Erythroblast (primary cell): ENCODE measurements at places on chromosomes 2 and 18.

GRCh38 chr2:160783474-160783873 is 289.9 kb upstream of the RBMS1 start:
- no peak for DNase-seq

DNA sequence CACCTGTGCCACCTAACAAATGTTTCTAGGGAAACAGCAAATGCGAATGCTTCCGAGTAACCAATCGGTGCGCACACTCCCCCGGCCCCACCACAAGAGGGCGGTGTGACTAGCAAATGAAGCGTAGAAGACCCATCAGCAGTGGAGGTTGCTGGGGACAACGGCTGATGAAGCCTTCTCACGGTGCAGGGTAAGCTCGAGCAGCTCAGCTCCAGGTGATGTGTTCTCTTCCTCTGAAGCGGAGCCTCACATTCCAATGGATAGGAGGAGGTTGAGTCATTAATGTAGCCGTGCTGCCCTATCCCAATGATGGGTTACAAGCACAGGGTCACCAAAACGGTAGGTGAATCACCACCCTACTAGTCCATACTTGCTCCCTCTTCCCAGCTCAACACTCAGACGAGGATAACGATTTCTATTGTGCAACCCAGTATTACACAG is 127.6 kb upstream of the TWIST2 start:
- DNase-seq = peak; percentile 41

GRCh38 chr2:240603846-240604245 is 17.3 kb downstream of the CAPN10 start:
- DNase-seq = no peak

- DNase-seq = no peak
These were observed 217.5 kb downstream of the DLGAP1 start for GRCh38 chr18:4237664-4238041.

DNA sequence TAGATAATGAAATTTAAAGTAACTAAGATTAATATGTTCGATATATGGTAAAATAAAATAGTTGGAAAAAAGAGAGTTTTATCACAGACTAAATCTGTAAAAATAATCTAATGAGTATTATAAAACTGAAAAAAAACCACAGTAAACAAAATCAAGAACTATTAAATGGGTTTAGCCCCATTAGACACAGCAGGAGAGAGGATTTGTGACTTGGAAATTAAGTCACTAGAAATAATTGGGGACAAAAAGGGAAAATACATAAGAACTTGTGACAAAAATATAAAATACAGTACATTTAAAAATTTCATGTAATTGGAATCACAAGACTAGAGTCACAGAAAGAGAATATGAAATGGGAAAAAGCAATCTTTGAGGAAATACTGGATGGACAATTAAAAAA is 1114.6 kb upstream of the KLHL29 start:
- no peak for DNase-seq

DNA sequence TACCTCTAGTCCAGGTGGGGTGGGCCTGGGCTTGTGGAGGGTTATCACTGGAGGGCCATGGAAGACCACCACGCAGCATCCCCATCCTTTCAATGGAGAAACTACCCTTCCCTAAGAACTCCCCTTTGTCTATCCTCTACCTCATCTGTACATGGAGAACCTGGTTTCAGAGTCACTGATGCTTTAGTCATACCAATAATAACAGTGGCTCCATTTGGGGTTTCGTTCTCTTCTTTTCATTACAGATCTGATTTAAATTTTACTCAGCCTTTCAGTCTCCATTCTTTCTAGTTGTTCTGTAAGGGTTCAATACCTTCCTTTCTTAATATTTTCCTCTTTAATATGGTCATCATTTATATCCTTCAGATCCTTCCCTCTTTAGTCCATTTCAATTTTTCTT is 54.6 kb upstream of the ZFP36L2 start:
- no peak for DNase-seq

DNA sequence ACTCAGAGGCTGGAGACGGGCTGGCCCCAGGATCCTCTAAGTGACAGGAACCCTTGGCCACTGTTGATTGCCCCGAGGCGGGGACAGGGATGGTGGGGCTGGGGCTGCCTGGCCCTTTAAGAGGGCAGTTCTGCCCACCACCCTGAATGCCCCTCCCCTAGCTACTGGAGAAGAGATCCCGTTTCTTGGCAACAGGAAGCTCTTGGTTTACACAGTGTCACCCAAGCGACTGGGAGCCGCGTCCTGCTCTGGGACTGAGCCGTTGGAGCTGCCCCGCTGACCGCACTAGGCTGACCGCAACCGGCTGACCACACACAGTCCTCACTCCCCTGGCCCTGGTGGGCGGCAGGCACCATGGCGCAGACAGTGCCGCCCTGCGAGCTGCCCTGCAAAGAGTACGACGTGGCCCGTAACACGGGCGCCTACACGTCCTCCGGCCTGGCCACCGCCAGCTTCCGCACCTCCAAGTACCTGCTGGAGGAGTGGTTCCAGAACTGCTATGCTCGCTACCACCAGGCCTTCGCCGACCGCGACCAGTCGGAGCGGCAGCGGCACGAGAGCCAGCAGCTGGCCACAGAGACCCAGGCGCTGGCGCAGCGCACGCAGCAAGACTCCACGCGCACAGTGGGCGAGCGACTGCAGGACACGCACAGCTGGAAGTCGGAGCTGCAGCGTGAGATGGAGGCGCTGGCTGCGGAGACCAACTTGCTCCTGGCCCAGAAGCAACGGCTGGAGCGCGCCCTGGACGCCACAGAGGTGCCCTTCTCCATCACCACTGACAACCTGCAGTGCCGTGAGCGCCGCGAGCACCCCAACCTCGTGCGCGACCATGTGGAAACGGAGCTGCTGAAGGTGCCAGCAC is at the start of gene TEKT4:
TEKT4 (plus strand) TSS at position 205 of the 862 bp plus-strand sequence; CDS start at position 355, 150 bp downstream.
- DNase-seq = no peak

DNA sequence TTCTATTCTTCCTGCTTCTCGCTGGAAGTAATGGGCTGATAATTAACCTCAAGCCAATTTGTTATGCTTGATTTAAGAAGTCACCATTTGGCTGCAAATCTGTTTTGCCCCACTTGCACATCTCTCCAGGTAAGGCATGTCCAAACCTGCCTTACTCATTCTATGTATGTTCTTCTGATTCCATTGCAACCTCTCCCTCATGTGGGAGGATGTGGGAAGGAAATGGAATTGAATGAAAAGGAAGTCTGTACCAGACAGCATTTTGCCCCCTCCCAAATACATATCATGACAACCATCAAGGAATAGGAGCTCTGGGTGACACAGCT is 131.7 kb downstream of the NRP2 start:
- no peak for DNase-seq

GRCh38 chr18:57220930-57221483 is 74.1 kb downstream of the BOD1L2 start:
- no peak for DNase-seq

DNA sequence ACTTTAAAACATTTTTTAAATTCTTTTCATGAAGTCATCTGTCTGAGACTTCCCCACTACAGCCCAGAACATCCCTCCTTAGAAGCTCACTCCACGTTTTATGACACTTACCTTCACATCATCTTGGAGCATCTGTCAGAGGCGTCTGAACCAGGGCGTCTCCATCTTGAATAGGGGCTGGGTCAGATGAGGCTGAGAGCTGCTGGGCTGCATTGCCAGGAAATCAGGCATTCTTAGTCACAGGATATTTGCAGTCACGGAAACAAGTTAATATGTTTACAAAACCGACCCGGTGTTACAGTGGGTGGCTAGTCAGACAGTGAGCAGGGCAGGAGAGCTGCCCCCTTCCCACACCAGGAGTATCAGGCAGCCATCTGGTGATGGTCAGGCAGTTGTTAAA is 456.5 kb downstream of the FBXO15 start:
- no peak for DNase-seq

GRCh38 chr2:33166287-33166881 is 219.6 kb downstream of the LTBP1 start:
- DNase-seq = no peak

GRCh38 chr2:236642584-236643291 is 73.1 kb downstream of the ACKR3 start:
- DNase-seq = no peak

DNA sequence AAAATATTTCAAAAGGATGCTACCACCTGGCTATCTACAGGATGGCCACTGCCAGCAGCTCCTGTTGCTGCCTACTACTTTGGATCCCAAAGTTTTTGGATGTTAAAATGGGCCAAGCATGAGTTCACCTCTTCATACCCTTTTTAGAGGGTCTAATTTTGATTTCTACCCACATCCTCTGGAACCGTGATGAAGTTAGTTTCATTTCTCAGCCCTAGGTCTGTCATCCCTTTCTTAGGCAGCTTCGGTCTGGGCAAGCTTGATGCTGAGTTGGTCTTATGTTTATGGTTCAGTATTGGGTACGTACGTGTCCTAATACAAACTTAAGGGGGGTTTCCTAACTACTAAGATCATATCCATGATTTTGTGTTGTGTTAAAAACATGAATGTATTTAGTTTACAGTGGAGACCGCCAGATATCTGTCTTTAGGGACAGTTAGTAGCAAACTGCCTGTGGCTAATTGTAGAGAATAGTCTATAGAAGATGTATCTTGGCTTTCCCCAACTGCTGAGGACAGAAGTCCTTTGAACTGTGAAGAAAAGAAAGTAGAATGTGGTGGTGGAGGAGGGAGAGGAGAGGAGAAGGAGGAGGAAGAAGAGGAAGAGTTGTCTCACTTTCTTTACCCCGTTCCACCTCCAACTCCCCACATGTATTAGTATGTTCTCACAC is 184.9 kb downstream of the UBE2E3 start:
- no peak for DNase-seq

DNA sequence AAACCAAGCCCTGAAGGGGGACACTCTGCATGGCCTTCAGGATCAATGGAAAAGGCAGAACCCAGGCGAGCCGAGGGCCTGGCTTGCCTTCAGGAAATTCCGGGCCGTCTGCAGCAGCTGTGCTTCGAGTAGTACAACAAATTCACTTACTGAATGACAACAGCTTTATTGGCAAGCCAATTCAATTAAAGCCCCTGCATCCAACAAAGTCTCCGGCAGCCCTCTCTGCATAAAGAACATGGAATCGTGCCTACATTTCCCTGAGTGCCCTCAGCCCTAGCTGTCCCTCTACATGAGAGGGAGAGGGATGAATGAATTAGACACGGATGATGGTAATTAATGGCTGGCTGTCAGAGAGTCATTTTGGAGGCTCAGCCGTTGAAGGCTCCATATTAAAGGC is 189.0 kb downstream of the BCL11A start:
- DNase-seq = no peak

- no peak for DNase-seq
These were observed 344.3 kb upstream of the RAB12 start for GRCh38 chr18:8264861-8265411.

- DNase-seq = no peak
These were observed 22.6 kb downstream of the MAPK4 start for GRCh38 chr18:50582500-50582899.

DNA sequence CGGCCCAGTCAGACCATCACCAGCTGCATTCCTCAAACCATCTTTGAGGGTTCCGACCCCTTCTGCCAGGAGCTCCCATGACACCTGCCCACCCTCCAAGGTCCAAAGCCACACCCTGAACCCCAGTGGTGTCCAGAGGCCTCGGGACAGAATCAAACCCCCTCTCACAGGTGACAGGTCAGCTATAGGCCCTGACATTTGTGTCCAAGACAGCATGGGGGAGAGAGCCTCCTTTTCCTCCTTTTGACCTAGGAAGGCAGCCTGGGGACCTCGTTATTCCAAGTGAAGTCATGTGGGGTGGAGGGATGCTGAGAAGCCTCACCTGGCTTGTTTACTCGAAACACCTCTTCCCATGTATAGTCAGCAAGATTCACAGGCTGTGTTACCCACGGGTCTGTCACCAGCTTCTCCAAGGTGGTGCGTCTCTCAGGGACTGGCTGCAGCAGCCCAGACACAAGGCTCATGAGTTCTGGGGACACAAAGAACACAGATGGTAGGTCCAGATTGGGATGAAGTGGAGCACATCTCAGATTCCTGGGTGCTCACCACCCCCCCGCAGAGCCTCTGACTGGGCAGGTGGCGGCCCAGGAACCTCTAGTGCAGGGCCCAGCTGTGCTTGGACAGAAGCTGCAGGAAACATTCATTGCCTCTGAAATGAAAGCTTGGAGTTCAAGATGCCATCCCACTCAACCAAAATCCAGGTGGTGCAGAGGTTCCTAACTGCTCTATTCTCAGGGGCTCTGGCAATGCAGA is 5.1 kb upstream of the MTERF4 start:
- DNase-seq = no peak

DNA sequence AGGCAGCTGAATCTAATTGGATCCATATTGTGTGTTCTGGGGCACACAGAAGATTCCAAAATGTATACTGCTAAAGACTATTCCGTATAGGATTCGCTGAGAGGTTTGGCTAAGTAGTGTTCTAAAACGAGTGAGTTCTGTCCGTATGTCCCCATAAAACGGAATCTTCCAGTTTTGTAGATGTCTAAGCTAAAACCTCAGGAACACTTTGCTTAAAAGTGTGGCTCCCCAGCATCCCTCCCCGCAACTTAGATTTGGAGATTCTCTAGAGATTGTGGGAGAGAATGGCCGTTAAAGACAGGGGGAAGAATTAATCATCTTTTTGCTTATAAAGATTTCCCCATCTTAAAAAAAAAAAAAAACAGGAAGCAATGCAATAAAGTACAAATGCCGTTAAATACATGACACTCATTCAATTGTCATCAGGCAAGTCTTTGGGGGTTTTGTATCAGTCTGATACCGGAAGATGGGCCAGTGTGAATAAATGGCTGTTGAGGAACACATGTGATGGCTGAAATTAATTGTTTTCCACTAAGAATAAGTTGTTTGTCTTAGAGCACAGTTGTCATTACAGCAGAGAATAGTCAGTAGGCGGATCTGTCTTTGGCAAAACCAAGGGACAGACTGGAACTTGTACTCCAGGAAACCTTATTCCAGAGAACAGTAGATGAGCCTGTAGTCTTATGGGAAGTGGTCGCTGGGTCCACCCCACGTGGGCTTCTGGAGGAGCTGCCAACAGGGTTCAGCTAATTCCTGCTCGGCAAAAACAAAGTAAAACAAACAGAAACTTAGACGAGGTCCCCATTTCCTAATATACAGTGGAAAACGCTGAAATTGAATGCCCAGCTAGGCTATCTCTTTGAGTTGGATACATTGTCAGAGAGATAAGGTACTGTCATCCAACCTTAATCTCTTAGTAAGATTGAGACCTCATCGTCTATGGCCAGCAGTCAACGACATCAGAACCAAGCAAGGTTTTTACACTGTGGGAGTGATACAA is 1.7 kb downstream of the EMILIN2 start:
- no peak for DNase-seq

DNA sequence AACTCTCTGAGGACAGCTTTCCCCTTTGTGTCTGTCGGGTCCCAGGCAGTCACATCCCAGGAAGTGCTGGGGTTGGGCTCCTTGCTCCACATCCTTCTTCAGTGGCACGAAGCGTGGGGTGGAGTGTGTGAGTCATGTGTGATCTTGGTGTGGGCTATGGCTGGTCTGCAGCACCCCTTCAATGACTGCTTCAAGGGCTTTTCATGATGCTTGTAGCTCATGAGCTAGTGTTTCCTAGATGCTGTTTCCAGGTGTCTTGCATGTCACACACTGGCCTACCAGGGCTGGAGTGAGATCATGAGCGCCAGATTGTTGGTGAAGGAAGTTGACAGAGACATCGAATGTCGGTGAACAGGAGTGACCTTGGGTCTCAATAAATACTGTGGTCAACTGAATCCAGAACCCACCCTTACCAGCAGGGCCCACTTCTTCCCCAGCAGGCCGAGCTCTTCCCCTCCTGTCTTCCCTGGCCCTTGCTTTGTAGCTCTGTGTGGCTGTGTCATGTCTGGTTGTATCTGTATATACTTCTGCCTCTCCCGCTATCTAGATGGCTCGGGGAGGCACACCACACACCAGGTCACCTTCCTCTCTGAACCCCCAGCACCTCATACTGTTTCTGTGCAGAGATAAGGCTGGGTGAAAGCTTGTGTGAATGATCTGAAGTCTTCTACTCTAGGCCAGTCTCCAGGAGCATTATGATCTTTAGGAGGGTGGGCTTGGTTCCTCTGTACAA is 3.8 kb downstream of the C2orf92 start:
- no peak for DNase-seq
